ENCODE measurements at places on chromosomes 11 and 22.

DNA sequence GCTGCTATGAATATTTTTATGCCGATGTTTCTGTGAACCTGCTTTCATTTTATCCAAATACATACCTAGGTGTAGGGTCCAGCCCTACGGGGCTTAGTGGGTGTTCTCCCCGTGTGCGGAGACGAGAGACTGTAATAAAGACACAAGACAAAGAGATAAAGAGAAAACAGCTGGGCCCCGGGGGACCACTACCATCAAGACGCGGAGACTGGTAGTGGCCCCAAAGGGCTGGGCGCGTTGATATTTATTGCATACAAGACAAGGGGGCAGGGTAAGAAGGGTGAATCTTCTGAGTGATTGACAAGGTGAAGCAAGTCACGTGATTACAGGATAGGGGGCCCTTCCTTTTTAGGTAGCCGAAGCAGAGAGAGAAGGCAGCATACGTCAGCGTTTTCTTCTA lies 920.1 kb downstream of the BRD1 start:
- DNase-seq = no peak

DNA sequence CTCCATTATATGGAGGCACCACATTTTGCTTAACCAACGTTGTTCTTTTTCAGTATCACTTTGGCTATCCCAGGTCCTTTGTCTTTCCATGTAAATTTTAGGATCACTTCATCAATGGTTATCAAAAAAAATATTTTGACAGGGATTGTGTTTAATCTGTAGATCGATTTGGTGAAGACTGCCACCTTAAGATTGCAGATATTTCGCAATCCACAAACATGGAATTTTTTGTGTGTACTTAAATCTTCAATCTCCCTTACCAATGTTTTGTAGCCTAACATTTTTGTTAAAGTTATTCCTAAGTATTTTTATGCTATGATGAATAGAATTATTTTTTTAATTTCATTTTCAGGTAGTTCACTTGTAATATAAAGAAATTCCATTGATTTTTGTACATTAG lies 18.6 kb downstream of the PLAAT5 start:
- DNase-seq = no peak

DNA sequence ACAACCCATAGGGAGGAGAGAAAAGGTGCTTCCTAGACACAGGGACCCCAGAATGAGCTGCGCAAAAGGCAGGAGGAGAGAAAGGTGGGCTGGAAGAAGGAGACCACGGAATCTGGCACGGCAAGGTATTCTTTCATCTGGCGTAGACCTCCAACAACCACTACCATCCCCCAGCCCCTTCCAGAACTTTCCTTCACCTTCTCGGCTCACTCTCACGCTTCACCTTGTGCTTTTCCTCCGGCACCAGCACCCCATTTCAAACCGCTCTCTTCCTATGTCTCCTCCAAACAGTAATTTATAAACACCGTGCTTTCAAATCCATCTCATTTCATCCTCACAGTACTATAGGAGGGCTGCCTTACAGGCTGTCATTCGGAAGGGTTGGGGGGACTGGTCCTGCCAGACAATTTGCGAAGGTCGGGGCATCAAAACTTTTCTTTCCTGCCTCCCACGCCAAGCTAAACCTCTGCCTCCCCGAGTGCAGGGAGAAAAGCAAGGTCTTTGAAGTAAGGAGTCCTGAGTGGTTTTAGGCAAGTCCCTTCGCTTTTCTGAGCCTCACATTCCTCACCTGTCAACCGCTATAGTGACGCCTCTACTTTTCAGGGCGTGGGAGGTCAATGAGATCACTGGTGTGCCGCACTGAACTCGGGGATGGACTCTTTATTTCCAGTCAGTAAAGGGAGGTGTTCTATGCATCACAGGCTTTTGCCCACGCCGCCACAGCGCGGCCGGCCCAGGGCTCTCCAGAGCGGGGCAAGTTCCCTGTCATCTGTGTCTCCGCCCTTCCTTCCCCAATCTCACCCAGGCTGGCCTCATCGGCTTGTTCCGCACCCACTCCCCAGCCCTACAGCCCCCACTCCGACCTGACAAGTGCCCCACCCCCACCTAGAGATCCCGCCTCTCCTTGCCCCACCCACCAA lies 800 bp downstream of the KCTD21 start:
- peak; percentile 74 for DNase-seq

GRCh38 chr11:21820176-21820575 lies 372.7 kb upstream of the ANO5 start:
- DNase-seq = no peak

DNA sequence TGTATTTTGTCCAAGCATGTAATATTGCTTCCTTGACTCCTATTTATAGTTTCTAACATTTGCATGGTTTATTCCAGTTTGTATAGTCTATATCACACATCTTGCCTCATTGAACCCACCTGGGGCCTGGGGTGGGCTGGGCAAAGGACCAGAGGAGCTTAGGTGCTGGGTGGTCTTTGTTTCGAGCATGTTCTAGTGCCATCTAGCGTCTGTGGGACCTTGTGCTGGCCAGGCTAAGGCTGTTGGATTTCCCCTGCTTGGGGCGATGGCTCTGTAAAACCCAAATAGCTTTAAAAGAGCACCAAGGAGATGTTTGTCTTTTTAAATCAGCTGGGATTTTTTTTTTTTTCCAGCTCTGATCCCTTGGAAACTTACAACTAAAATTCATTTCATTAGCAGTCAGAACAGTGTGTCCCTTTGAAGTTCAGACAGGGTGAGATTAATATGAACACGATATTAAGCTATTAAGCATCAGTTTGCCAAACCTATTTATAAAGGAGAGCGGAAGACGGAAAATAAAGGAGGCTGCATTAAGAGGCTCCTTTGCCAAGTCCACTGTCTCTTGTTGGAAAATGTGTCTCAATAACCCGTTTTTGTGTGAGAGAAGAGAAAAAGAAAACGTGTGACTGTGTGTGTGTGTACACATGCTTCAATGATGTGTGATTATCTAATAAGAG lies 157.4 kb downstream of the COMMD9 start:
- DNase-seq = no peak

- DNase-seq = no peak
Observed at GRCh38 chr11:128361451-128362020, 225.8 kb downstream of the ETS1 start.

GRCh38 chr11:41720761-41721160 lies 261.3 kb upstream of the LRRC4C start:
- no peak for DNase-seq

DNA sequence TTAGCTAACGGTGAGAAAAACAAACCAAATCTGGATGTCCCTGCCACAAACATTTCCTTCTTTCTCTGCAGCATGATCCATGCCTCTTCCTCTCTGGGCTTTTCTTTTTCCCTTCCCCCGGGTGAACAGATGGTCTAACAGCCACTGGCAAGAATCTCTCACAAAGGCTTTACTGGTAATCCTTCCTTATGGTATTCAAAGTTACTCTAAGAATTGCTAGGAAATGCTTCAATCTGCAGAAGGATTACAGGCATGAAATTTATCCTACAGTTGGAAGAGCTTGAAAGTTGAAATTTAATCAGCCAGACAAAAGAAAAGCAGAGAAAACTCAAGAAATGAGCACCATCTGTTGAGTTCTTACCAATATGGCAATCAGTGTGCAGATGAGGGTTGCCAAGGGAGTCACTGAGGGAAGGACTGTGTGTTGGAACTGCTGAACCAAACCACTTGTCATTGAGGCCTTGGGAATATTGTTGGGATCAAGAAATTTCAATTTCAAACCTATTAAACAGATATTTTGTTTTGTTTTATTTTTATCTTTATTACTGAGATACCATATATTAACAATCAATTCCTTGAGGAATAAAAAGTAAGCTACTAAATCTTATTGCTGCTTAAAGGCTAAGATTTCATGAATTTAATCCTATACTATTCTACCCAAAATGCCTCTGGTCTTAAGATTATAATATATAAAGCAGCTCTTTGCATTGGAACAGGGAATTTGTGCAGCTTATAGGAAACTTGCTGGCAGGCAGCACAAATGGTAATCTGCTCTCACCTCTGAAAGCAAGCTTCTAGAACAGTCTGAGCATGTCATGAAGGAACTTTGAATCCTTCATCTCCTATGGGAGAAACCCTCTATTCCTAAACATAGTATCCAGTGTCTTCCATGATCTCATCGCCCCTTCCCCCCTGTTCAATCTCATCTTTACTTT lies 29.7 kb upstream of the NDUFC2 start:
- no peak for DNase-seq

- DNase-seq = no peak
Observed at GRCh38 chr11:94112206-94112953, 16.3 kb upstream of the PANX1 start.
